ENCODE measurements at places on chromosomes 6 and 20. TPM values are rescaled to one million over a fixed set of nuclear protein-coding genes. Genes with fewer than 3 reads are reported as not detected.

GRCh38 chr20:49171909-49172308 is 16.2 kb downstream of the STAU1 start:
- no peaks in the 10 kb centered on the region for H3K27me3 ChIP-seq
- DNase-seq = no peak
- H3K4me3 ChIP-seq = no peak overlapping the region
- H3K36me3 ChIP-seq = no peaks in the 10 kb centered on the region

GRCh38 chr6:159067334-159067733 is 22.5 kb upstream of the TAGAP start:
- H3K27me3 ChIP-seq = peaks cover 2% of the 10 kb centered on the region
- no peaks in the 10 kb centered on the region for H3K36me3 ChIP-seq
- DNase-seq = no peak
- no peak overlapping the region for H3K27ac ChIP-seq
- no peak overlapping the region for H3K4me3 ChIP-seq
- H3K4me1 ChIP-seq = no peaks in the 10 kb centered on the region

DNA sequence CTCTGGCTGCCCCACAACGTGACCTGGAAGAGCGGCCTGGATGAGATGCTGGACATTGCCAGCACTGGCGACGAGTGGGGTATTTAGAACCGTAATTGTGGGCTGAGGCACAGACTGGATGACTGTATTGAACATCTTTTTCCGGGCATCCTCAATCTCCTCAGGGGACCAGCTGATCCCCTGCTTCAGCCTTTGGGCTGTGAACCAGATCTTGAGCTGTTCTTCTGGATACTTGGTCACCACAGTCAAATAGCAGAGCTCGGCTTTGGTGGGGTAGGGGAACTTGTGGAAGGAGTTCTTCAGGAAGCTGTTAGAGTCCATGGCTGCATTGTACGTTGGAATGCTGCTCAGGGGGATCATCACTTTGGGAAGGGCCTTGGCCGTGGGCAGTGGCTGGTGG is 66.3 kb downstream of the PLCG1 start:
- H3K27ac ChIP-seq = no peak overlapping the region
- H3K27me3 ChIP-seq = no peaks in the 10 kb centered on the region
- DNase-seq = no peak
- H3K36me3 ChIP-seq = no peaks in the 10 kb centered on the region
- H3K4me1 ChIP-seq = peaks cover 18% of the 10 kb centered on the region

MAN1A1 gene
- 2.6 TPM for polyA plus RNA-seq

DNA sequence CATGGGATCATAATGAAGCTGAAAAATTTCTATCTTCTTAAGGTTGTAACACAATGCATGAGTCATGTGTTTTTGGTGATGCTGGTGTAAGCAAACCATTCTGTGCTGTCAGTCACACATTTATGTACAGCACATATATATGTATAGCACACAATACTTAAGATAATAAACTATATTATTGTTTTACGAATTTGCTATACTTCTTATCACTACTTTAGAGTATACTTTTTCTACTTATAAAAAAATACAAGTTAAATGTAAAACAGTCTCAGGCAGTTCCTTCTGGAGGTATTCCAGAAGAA is 920.1 kb upstream of the FLRT3 start:
- no peak for DNase-seq
- H3K27ac ChIP-seq = no peak overlapping the region
- no peaks in the 10 kb centered on the region for H3K36me3 ChIP-seq
- no peaks in the 10 kb centered on the region for H3K27me3 ChIP-seq
- no peaks in the 10 kb centered on the region for H3K4me1 ChIP-seq

OPN5 gene
- polyA plus RNA-seq = 0.02 TPM

DNA sequence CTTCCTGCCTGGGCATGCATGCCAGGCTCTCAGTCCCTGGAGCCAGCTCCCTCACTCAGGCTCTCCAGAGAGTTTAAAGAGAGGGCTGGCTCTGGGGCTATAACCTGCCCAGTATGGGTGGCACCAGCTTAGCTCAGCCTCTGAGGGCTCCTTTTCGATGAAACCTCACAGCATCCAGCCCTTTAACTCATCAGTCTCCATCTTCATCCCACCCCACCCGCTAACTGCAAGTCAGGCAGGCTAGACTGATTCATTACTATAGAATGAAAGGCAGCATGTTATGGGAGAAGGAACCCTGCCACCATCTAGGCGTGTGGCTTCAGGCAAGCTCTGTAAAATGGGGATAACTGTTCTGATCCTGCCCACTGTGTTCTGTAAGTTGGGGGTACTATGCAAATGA is 53.5 kb downstream of the RAB44 start:
- H3K27ac ChIP-seq = no peak overlapping the region
- DNase-seq = no peak
- H3K27me3 ChIP-seq = no peaks in the 10 kb centered on the region

DNA sequence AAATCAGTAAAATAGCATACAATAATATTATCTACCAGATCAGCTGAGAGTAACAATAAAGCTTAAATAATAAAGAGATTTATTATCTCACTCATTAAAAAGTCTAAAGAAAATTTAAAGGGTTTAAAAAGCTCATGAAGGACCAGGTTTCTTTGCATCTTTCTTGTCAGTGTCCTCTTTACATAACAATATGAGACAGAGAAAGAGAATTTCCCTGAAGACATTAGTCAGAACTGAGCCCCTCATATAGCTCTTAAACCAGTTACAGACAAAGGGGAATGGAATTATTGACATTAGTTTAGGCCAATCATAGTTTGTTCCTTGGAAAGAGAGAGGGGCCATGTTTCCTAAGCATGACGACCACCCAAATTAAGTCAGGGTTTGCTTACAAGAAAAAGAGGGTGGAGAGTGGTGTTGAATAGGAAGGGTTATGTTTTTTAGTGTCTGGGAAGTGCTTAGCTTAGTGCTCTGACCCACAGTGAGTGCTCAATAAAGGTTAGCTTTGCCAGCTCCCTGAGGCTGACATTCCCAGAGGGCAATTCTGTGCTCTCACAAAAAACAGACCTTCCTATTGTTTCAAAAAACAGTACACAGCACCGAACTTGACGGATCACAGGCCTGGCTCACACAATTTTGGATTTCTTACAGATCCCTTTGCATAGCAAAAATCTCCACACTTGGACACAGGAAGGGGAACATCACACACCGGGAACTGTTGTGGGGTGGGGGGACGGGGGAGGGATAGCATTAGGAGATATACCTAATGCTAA is 3.6 kb upstream of the PLCB1 start:
- DNase-seq = no peak
- H3K27me3 ChIP-seq = no peaks in the 10 kb centered on the region
- no peak overlapping the region for H3K27ac ChIP-seq

- DNase-seq = no peak
- no peaks in the 10 kb centered on the region for H3K36me3 ChIP-seq
- H3K27ac ChIP-seq = no peak overlapping the region
- no peaks in the 10 kb centered on the region for H3K27me3 ChIP-seq
These were observed 85.3 kb downstream of the NKAIN2 start for GRCh38 chr6:123888771-123889513.

TDP2 gene
- polyA plus RNA-seq = 13.7 TPM

GRCh38 chr6:135464634-135465033 is 32.9 kb downstream of the AHI1 start:
- H3K27me3 ChIP-seq = no peaks in the 10 kb centered on the region
- H3K27ac ChIP-seq = no peak overlapping the region
- H3K36me3 ChIP-seq = no peaks in the 10 kb centered on the region
- no peak for DNase-seq
- H3K4me3 ChIP-seq = no peak overlapping the region

DNA sequence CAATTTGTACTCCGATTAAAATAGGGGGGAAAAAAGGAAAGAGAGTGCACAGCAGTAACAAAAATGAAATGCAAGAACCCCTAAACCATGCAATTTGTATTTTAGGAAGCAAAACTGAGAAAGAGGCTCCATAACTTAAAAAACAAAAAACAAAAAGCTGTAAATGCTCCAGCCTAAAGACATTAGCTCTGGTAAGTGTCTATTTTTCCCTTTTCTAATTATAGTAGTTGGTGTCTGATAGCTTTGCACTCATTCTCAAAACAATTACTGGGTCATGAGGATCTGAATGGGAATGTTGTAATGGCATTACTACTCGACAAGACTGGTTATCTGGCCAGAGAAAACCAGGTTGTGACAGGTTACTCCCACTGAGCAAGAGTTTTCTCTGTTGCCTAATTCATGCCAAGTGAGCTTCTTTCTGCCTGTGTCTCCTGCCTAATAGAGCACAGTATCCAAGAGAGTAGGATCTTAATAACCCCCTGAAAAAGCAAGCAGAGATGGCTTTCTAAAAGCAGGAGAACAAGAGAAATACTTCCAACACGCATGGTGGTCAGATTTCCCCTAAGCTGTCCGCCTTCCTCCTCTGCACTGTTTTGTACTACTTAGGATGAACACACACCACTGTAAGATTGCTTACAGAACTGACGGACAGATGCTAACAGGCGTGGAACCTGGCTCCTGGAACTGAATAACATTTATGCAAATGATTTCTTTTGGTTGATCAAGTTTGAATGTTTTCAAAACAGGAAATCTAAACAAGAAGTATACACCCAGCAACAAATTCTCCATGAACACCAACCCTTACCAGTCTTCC is 86.4 kb downstream of the FKBP5 start:
- H3K4me3 ChIP-seq = no peak overlapping the region
- H3K27ac ChIP-seq = peak overlapping the region; percentile 96
- DNase-seq = peak; percentile 66
- H3K27me3 ChIP-seq = no peaks in the 10 kb centered on the region

DNA sequence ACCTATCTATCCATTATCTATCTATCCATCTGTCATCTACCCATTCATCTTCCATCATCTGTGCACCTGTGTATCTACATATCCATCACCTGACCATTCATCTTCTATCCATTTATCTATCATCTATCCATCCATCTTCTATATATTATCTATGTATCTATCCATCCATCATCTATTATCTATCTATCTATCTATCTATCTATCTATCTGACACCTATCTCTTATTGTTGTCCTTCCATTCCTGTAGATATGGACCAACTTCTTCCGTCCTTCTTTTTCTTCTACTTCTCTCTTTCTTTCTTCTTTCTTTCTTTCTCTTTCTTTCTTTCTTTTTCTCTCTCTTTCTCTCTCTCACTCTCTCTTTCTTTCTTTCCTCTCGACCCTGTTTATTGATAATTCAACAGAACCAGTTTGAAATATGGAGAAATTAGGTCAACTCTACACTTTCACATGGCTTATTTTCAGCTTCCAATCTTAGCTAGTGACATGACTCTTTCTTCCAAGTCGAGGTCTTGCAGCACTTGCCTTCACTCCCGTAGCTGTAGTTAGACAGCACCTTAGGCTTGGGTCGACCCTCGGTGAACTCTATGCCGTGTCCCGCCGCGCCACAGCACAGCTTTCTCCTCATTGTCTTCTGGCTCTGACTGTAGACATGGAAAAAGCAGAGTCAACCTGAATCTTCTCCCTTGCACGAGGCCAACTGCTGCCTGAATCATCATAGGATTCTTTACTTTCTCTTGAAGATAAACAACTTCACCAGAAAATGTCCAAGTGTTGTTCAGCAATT is 110.4 kb upstream of the EXOC2 start:
- no peaks in the 10 kb centered on the region for H3K36me3 ChIP-seq
- H3K27ac ChIP-seq = no peak overlapping the region
- no peak for DNase-seq
- H3K27me3 ChIP-seq = no peaks in the 10 kb centered on the region
- H3K4me3 ChIP-seq = no peak overlapping the region

GRCh38 chr6:94751641-94752329 is 825.5 kb upstream of the MANEA start:
- H3K36me3 ChIP-seq = no peaks in the 10 kb centered on the region
- no peaks in the 10 kb centered on the region for H3K27me3 ChIP-seq
- no peak overlapping the region for H3K27ac ChIP-seq
- DNase-seq = no peak

LPA gene
- polyA plus RNA-seq = not detected

DNA sequence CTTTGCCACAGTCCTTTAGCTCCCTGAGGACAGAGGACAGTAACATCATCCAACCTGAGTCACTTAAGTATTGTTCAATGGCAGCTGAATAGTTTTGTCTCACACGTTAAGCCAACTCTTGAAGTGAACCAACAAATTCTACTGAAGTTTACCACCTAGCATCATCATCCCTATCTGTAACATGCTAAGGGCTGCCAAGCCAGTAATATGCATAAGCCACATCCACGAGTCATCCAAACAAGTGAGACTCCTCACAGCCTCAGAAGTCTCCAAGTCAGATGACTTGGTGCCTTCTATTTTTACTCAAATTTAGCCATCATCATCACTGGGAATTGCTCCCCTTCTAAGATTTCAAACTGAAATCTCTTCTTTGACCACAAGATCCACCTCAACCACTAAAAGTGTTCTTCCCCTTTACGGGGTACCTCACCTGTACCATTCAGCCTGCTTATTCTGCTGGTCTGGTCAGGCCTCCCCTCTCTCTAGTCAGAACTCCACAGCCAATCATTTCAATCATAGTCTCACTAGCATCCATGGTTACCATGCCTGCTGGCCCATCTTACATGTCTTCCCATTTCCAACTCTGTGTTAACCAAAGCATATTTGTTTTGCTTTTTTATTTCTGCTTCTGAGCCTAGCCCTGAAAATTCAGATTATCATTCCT is 73.7 kb downstream of the DTNBP1 start:
- H3K27ac ChIP-seq = no peak overlapping the region
- no peaks in the 10 kb centered on the region for H3K36me3 ChIP-seq
- no peaks in the 10 kb centered on the region for H3K4me1 ChIP-seq
- no peaks in the 10 kb centered on the region for H3K27me3 ChIP-seq
- H3K4me3 ChIP-seq = no peak overlapping the region
- no peak for DNase-seq
